ENCODE measurements at places on chromosomes 4 and X.

GRCh38 chr4:153265306-153266047 is 61.2 kb downstream of the TRIM2 start:
- no peak for DNase-seq

DNA sequence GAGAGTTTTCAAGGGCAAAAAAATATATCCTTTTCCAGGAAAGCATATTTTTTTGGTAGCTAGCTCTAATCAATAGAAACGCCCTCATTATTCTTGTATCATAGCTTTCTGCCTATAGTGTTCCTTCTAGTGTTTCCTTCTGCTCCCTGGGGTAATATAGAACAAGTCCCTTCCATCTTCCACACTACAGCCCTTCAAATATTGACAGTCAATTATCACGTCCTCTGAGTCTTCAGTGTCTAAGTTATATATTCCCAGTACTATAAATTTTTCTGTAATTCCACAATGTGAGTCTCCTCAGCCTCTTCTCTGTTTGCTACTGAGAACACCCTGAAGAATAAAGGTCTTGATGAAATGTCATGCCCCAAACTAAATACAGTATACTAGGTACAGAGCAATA is 1088.0 kb upstream of the PCDH7 start:
- DNase-seq = no peak

DNA sequence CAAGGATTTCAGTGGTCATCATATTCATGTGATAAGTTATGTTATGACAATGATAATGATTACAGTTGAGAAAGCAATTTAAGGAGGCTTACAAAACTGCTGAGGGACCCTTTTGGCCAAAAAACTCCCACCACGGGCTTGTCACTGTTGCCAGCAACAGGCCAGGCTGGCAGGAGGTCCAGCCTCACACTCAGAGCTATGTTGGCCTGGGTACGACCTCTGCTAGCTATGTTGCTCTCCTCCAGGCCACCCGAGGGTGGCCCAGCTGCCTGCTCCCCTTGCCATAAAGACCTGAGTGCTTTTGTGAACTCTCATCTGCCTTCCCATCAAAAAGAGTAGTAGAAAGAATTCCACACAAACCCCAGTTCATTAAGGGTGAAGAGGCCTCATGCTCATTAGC is 52.0 kb downstream of the MID1 start:
- DNase-seq = no peak

GRCh38 chr4:99640676-99641075 is 17.0 kb downstream of the C4orf54 start:
- DNase-seq = no peak

GRCh38 chr4:154456889-154457288 is 34.7 kb downstream of the DCHS2 start:
- DNase-seq = no peak

- no peak for DNase-seq
Measured at GRCh38 chr4:71026086-71026485, 32.6 kb downstream of the DCK start.

- no peak for DNase-seq
Measured at GRCh38 chrX:116317409-116317808, 119.0 kb upstream of the SLC6A14 start.

DNA sequence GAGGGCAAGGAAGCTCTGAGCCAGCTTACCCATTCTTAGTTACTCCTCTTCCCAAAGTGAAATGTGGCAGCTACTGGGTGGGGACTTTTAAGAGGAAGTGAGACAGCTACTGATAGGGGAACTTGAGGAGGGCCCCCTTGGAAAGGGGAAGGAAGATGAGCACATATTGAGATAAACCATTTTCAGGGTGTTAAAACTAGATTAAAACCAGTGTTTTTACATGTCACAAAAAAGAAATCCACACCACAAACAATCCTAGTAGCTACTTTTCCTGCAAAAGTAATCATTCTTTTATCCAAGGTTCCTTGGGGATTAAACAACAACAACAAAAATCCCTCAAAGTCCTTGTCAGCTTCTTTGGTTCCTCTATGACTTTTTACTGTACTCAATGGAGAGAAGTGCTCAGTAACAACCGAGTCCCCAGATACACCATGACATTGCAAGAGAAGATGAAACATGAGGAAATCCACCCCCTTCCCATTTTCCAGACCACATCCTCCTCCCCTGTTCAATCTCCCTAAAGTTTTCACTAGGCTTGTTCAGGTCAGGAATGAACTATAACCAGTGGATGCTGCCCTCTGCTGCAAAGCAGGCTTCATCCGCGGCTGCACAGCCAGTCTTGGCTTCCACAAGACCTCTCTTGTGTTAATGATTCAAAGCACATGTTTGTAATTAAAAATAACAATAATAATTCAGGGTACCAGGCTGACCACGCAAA is 113.5 kb upstream of the TMEM164 start:
- no peak for DNase-seq

DNA sequence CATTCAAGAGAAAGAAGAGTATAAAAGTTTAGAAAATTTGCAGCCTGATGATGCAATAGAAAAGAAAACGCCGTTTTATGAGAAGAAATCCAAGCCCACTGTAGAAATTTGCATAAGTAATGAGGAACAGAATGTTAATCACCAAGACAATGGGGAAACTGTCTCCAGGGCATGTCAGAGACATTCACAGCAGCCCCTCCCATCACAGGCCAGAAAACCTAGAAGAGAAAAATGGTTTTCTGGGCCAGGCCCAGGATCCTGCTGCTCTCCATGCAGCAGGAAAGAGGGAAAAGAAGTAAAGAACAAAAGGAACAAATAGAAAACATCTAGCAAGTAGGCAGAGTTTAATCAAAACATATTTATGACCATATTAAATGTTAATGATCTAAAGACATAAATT is 119.0 kb downstream of the ANKRD50 start:
- no peak for DNase-seq

- no peak for DNase-seq
Measured at GRCh38 chr4:58636381-58636780, 1526.2 kb upstream of the IGFBP7 start.

DNA sequence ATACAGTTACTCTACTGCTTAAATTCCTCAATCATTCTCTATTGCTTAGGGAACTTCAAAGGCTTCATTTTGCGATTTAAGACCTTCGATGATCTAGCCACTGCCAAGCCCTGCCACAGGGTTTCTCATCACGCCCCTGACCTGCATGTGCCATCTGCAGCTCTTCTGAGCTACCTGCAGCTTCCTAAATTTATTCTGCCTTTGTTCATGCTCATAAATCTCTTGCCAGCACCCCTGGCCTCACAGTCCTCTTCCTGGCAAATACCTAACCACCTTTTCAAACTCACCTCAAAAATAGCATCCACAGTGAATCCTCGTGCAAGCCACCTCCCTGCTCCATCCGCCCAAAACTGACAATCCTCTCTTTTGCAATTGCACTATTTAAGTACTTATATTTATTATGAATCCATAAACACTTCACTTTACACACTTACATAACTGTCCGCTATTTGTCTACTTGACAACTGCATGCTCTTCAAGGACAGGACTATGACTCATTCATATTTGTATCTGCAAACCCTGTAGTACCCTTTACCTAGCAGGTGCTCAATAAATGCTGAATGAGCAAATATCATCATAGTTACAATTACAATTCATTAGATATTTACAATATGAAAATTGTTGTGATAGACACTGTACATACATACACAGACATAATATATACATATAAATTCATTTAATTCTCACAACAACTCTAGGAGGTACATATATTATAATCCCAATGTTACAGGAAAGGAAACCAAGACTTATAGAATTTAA is 280.0 kb upstream of the RASGEF1B start:
- DNase-seq = no peak

DNA sequence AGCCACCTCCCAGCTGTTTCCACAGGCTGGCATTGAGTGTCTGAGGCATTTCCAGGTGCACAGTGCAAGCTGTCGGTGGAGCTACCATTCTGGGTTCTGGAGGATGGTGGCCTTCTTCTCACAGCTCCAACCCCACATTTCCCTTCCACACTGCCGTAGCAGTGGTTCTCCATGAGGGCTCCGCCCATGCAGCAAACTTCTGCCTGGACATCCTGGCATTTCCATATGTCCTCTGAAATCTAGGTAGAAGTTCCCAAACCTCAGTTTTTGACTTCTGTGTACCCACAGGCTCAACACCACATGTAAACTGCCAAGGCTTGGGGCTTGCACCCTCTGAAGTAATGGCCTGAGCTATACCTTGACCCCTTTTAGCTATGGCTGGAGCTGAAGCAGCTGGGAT is 10.3 kb upstream of the FRMPD4 start:
- DNase-seq = no peak

DNA sequence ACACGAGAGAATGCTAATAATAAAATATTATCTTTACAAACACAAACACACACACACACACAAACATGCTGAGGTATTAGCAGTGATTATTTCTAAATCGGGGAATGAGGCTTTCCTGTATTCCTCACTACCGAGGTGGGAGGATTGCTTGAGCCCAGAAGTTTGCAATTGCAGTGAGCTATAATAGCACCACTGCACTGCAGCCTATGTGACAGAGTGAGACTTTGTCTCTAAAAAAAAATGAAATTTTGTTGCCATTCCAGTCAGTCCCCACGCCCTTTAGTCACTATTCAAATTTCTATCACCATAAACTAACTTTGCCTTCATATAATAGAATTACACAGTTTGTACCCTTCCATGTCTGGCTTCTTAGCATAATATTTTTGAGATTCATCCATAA is 456.5 kb upstream of the CPEB2 start:
- no peak for DNase-seq

DNA sequence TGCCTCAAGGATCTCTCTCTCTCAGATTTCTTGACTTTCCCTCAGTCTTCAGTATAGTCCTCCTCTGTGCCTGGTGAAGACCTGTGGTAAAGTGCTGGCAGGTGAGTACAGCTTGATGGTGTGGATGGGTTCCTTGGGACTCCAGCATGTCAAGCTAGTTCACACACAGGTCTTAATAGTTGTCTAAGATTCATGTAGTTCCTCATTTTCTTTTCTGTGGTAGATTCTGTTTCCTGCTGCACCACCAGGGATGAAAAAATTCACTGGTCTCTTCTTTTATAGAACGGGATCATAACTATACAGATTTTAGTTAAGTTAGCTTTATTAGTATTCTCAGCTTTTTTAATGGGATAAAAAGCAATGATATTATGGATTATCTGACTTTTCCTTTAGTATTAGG is 32.5 kb upstream of the PAQR3 start:
- no peak for DNase-seq

DNA sequence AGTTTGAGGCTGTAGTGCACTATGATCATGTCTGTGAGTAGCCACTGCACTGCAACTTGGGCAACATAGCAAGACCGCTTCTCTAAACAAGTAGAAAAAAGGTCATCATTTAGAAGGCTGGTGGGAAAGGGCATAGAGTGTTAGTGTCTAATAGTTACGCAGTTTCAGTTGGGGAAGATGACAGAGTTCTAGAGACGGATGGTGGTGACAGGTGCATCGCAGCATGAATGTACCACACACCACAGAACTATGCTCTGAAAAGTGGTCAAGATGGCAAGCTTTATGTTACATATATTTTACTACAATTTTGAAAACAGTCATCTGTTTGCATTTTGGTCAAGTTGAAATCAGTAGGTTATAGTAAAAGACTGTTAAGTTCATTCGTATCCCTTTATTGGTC is 23.7 kb upstream of the CLDN34 start:
- DNase-seq = no peak

GRCh38 chr4:12118651-12119213 is 690.0 kb upstream of the HS3ST1 start:
- no peak for DNase-seq

GRCh38 chr4:113513382-113513781 is 248.2 kb downstream of the CAMK2D start:
- no peak for DNase-seq

- no peak for DNase-seq
Measured at GRCh38 chr4:110034026-110034393, 121.3 kb downstream of the EGF start.

- DNase-seq = no peak
Measured at GRCh38 chr4:15898902-15899301, 39.6 kb downstream of the FGFBP1 start.

GRCh38 chr4:184861047-184861446 is 35.3 kb upstream of the ACSL1 start:
- no peak for DNase-seq

DNA sequence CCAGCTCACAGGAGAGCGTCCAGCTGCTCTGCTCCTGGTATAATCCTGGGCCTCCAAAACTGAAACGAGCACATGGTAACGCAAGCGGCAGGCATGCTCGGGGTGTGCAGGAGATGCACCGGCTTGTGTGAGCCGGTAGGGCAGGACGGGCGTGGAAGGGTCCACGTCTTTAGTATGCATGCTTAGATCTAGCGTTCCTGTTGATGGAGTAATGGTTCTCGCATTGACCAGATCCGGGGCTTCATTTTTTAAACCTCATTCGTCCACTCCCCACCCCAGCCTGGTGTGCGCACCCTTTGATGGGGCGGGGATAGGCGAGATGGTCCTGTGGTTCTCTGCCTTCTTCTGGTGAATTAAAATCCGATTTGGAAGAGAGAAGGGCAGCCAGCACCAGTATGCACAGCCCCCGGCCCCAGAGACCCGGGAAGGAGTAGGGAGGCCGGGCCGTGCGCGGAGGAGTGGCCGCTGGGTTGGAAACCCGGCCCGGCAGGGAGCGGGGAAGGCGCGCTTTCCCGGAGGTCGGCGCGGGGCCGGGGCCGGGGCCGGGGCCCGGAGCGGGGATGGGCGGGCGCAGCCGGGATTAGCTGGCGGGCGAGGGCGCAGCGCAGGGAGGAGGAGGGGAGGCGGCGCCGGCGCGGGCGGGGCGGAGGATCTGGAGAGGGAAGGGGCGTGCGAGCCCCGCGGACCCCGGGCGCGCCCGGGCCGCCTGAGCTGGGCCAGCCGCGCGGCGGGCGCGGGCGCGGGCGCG is 39.9 kb downstream of the FAM149A start:
- no peak for DNase-seq

GRCh38 chrX:19578956-19579355 is 63.6 kb upstream of the MAP3K15 start:
- DNase-seq = no peak

DNA sequence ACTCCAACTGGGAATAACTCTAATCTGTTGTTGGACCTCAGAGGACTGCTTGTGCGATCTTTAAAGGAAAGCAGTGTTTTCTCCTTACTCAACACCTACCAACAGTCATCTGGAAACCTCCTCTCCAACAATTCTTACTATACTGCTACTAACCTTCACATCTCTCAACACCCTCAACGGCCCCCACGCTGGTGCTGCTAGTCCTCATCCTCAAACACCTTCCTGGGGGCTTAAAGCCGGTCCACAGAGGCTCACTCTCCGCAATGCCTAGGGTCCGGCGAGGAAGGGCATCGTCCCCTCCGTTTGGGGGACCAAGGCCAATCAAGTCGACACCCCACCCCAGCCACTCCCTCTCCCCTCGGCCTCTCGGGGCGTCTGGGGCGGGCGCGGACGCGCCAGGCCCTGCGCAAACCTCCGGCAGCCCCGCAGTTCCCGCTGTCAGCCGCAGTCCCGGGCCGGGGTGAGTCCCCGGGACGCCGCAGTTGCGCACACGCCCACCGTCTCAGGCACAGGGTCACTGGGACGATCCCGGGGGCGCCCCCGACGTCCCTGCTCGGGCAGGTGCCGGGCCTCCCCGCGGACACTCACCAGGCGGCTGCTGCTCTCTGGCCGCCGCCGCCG is 418 bp downstream of the TAB3 start:
- DNase-seq = no peak

- no peak for DNase-seq
Measured at GRCh38 chr4:1993169-1993516, 15.6 kb downstream of the NELFA start.
